ENCODE measurements at places on chromosomes 12 and 14.

DNA sequence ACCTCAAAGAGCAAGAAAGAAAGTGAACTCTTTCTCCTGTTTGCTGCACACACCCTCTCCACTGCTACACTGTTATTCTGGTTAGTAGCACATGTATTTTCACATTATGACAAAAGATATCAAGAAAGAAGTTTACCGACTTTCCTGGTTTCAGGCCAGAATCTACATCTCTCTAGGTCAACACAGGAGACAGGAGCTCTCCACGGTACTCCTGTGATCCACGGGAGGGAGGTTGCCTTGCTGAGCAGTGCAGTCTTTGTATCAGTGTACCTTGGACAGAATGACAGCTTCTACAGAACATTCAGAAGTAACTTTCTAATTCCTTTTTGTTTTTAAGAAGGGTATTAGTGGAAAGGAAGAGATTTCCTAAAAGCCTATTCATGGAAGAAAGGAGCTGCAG lies 805.6 kb downstream of the NRXN3 start:
- DNase-seq = no peak

GRCh38 chr14:57058319-57058718 lies 210.4 kb downstream of the EXOC5 start:
- no peak for DNase-seq

- peak; percentile 94 for DNase-seq
These were observed 1.9 kb upstream of the PTMS start for GRCh38 chr12:6764011-6764828.

DNA sequence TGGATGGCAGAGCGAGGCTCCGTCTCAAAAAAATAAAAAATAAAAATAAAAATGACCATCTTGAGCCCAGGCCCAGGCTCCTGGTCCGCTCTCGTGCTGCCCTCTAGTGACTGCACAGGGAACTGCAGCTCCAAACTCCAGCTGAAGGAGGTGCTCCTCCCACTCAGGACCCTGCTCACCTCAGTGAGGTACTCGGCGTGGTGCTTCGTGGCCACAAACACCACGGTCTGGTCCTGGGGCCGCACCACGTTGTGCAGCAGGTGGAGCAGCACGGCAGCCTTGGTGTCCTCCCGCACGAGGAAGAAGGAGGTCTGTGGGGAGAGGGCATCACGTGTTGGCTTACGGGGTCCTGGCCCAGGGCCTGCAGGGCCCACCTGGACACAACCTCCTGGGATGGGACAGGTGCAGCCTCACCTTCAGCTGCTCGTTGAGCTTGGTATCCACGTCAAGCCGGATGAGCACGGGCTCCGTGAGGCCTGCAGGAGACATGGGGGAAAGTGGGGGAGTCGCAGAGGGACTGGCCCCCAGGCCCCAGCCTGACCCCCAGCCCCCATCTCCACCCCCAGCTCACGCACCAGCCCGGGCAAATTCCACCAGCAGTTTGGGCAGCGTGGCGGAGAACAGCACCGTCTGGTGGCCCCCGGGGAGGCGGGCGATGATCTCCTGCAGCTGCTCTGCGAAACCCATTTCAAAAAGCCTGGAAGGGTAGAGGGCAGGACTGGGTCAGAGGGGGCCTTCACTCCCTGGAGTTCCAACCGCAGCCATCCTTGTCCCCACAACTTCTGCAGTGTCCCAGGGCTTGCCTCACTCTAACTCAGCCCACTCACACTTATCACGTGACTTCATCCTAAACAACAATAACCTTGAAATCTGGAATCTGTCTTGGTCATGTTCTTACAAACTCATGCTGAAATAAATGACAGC lies 10.6 kb downstream of the DDX54 start:
- DNase-seq = peak; percentile 79

DNA sequence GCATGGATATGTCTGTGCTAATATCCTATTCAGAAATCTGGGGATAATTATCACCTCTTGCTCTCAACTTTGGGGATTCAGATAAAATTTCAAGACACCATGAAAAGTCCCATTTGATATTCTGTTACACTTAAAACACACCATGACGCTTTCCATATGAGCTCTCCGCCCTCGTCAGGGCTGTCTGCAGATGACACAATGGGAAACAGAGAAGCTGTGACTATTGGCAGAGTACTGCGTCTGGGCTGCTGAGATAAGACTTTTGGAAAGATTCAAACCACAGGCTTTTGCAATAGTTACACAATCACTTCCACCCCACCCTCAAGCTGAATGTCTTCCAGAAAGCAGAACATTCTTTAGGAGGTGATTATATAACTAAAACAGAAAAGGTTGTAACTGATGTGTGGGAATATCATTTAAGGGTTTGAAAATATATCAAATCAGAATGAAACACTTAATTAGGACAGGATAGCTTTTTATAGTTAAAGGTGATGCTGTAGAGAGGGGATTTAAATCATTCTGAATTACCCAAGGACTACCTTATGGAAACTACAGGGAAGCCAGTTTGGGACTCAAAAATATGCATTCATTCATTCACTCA lies 75.3 kb upstream of the TMPO start:
- no peak for DNase-seq

GRCh38 chr12:11716794-11717518 lies 67.5 kb downstream of the ETV6 start:
- DNase-seq = no peak

DNA sequence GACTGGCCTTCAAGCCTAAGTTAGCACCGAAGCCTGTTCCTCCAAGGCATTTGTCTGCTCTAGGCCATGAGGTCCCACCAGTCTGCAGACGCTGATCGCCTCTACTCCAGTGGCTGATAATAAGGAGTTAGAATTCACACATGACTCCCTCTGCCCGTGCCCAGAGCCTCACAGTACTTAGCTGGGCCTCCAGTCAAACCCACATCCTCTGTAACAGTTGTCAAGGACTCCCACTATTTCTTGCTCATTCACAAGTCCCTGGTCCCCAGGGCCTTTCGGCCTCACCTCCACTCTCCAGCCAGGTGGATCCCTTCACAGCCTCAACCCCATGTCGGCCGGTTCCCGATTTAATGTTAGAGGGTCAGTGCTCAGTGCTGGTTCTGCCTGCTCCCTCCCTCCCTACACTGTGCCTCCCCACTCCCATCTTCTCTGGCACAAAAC lies 6.3 kb upstream of the KRT5 start:
- no peak for DNase-seq

DNA sequence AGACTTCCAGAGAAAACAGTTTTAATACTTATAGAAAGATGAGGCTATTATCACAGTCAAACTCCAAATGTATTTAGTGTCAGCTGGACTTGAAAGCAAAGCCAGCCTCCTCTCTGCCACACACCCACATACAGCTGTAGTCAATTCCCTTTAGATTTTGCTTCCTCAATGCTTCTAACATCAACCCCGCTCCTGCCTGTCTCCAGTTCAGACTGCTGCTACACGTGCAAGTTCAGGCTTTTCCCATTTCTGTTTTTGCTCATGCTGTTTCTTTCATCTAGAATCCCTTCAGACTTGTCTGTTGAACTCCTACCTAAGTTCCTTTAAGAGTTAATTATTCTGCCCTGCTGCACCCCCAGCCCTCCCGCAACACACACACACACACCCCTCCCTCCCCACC lies 380.0 kb downstream of the KCNH5 start:
- DNase-seq = no peak

- DNase-seq = no peak
These were observed 457.5 kb downstream of the PDZRN4 start for GRCh38 chr12:41645624-41646023.

DNA sequence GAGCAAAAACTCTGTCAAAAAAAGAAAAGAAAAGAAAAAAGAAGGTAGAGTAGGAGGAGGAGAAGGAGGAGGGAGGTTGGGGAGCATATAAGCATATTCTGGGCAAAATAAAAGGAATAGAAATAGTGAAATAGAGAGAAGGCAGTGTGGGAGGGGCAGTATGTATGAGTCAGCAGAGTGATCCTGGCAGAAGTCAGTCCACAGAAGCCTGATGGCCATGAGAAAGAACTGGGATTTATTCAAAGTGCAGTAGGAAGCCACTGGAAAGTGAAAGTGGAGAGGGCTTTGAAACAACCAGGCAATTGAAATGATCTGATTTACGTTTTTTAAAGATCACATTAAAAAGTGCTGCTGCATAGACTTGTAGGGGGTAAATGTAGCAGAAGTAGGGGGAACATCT lies 368.6 kb upstream of the USP15 start:
- no peak for DNase-seq

DNA sequence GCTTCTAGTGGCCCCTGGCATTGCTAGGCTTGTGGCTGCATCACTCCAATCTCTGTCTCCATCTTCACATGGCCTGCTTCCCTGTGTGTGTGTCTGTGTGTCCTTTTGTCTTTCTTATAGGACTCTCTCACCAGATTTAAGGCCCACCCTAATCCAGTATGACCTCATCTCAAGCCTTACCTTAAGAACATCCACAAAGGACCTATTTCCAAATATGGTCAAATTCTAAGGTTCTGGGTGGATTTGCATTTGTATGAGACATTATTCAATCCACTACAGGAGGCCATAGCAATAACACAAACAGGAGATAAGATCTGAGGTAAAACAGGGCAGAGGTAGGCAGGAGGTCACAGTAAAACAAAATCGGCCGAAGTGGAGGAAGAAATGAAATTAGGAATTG lies 375.9 kb downstream of the BTG1 start:
- no peak for DNase-seq

DNA sequence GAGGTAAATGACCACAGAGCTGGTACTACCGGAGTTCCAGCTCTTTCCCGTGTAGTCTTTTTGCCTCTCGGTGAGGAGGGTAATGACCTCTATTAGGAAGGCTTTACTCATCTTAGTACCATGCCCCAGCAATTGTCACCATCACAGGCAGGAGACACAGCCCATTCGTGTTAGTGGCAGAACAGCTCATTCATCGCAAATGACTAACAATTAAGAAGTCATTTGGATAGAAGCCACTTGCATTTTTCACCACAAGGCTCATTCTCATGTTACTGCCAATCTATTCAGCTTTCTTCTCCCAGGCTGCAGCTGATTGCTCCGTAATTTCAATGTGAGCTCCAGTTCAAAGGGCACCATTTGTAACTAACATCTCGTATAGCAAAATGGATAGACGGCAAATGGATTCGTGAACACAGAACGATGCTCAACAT lies 718.8 kb upstream of the TMEM132C start:
- DNase-seq = no peak

DNA sequence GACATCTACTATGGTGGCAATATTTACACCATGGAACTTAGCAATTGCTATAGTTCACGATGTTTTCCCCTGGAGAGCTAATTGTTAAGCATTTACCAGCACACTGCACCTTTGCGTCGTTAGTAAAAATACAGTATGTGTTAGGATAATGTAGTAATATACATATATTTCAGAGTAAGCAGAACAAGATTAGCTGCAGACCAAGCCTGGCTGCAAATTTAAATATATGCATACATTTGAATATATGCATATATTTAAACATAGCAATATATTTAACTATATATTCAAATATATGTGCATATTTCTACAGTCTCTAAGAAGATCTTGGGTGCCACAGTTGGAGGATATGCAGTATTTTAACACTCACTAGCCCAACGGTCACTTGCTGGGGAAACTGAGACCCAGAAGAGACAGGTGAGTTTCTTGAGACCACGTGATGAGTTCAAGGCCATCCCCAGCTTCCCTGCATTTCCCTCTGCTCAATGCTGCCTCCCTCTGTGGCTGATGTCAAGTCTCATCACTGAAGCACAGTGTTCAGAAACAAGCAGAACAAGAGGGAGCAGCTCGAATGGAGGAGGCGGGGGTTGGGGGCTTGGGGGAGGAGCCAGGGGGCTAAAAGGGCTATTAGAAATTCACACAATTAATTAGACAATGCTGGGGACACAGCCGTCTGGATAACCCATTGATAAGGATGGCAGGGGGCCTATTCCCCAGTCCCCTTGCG lies 708.0 kb downstream of the MED13L start:
- peak; percentile 17 for DNase-seq

GRCh38 chr14:75041613-75042012 lies 9.7 kb downstream of the MLH3 start:
- no peak for DNase-seq

DNA sequence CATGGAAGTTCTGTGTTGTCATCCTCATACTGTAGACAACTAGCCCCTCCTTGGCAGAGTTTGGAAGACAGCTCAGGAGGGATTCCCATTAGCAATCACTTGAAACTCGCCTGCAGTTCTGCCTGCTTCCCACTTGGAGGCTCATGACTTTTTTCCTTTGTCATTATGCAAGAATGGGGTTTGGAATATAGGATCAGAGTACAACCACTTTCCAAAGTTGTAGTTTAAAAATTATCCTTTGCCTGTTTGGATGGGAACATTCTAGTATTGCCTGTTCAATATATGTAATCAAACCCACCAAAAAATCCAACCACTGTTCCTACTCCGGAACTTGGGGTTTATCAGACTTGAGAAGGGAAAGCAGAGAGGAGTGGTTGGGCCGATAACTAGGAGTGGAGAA lies 2.1 kb upstream of the GPD1 start:
- DNase-seq = peak; percentile 59

DNA sequence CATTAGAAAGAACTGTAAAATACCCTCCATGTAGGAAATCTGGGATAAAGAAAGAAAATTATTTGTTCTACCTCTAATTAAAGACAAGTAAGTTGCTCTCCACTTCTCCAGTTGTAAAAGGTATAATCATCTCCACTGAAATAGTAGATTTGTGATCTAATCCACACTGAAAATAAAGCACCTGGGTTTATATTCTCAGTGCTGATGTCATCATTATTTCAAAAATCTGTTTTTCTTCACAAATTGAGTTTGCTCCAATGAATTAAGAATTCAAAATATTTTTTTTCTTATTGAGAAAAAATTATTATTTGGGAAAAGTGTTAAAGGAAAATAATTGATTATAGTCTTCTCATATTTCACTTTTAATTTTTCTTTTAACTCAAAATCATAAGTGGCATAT lies 869.2 kb downstream of the SLC16A7 start:
- DNase-seq = no peak

- peak; percentile 29 for DNase-seq
These were observed 283.5 kb downstream of the KSR2 start for GRCh38 chr12:117685110-117685926.

DNA sequence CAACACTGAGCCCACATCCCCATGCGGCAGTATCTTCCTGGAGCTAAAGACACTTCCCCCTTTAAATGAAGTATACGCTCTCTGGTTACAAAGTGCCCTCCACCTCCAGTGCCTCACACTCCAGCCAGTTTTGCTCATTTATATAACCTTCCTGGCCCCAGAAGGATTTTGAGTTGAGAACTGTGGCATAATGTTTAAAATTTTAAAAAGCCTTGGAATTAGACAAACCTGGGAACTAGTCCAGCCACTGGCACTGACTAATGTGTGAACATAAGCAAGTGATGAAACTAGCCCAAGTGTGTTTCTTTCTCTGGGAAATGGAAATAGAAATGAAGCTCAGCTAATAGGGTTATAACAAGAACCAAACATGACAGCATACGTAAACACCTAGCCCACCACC lies 723.7 kb upstream of the USP15 start:
- DNase-seq = no peak

GRCh38 chr12:90024262-90024661 lies 315.6 kb upstream of the ATP2B1 start:
- DNase-seq = no peak

DNA sequence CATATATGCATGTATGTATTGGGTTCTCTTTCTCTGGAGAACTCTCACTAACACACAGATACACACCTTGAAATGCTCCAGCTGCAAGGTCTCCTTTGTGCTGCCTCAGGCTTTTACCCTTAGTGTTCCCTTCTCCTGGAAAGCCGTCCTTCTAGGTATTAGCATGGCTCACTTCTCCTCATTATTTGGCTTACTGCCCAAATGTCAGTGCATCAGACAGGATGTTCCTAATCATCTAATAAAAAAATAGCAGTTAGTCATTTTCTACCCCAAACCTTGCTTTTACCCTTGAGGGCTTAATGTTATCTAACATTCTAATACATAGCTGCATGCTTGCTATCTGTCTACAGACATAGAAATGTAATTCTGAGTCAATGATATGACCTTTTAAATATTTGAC lies 109.0 kb upstream of the SLC16A7 start:
- DNase-seq = no peak
